ENCODE measurements at places on chromosomes 16 and 17. TPM values are rescaled to one million over a fixed set of nuclear protein-coding genes. Genes with fewer than 3 reads are reported as not detected.

The HBZ gene
- polyA plus RNA-seq, result not detected

The KRTAP2-1 gene
- polyA plus RNA-seq, result not detected

The SDR42E2 gene
- not detected for polyA plus RNA-seq

- H3K27ac ChIP-seq, result no peak overlapping the region
- no peaks in the 10 kb centered on the region for H3K27me3 ChIP-seq
- H3K4me1 ChIP-seq, result peaks cover 5% of the 10 kb centered on the region
- no peak for DNase-seq
- no peak overlapping the region for H3K4me3 ChIP-seq
Observed at GRCh38 chr17:19316761-19317358, 45.7 kb downstream of the B9D1 start.

GRCh38 chr16:35208001-35208935 is 1748.9 kb downstream of the TP53TG3F start:
- no peak overlapping the region for H3K4me3 ChIP-seq
- no peak for DNase-seq
- no peak overlapping the region for H3K27ac ChIP-seq
- H3K4me1 ChIP-seq, result no peaks in the 10 kb centered on the region

DNA sequence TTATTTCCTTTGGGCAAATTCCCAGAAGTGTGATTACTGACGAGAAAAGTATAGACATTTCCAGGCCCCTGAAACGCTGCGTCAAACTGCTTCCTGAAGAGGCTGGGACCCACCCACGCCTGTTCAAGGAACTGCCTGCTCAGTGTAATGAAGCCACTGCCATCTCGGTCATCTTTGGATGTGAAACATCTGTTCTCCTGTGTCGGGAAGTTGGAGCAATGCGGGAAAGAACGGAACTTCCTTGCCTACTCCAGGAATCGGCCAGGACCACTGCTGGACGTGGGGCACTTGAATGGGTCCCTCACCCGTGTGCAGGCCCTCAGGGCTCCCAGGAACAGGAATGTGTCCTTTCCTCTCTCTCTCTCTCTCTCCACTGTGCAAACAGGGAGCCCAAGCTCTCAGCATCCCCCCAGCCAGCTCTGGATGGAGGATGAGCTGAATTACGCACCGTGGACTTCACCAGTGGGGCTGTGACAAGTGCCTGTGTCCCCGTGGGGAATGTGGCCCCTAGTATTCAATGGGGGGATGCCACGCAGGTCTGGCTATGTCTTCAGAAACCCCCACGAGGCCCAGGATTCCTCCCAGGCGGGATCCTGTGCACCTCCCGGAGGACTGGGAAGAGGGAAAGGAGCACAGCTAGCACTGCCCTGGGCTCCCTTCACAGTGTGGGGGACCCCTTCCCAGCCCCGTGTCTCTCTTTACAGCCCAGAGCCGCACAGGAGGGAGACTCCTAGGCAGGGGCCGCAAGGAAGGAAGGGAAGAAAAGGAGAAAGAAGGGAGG is 18.3 kb upstream of the LITAF start:
- H3K4me3 ChIP-seq, result no peak overlapping the region
- no peaks in the 10 kb centered on the region for H3K36me3 ChIP-seq
- no peak overlapping the region for H3K27ac ChIP-seq
- H3K27me3 ChIP-seq, result no peaks in the 10 kb centered on the region
- DNase-seq, result peak; percentile 76

- no peaks in the 10 kb centered on the region for H3K27me3 ChIP-seq
- no peaks in the 10 kb centered on the region for H3K36me3 ChIP-seq
- H3K27ac ChIP-seq, result peak overlapping the region; percentile 57
- peaks cover 9% of the 10 kb centered on the region for H3K4me1 ChIP-seq
Observed at GRCh38 chr17:43556292-43556691, 10.2 kb upstream of the ETV4 start.

DNA sequence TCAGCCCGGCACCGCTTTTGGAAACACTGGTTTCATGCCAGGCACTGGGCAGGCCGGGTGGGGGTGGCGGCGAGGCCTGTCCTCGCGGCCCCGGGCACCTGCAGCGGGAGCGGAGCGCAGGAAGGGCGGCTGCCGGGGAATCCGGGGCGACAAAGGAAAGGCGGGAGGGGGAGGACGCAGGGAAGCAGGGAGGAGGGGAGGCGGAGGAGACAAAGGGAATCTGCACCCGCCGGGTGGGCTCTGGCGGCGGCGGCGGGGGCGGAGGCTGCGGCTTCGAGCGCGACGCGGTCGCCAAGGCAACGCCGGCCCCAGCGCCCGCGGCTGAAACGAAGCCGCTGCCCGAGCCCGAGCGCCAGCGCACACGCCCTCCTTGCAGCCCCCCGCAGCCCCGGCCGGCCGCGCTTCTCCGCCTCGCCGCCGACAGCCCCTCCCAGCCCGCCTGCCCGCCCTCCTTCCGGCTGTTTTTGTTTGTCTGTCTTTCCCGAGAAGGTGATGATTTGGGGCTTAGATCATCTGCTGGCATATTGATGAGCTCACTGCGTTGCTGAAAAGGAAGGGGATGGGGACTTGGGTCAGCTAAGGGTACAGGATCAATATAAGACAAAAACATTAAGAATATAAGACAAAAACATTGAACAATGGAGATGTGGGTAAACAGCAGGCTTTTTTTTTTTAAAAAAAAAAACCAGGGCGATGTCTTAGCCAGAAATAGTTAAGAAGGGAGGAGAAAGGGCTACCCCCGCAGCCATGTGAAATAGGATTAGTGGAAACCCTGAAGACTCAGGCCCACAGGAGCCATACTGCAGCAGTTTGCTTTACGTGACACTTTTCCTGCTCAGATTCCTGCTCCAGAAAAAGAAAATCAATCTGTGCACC is 32.7 kb downstream of the CDK5R1 start:
- no peaks in the 10 kb centered on the region for H3K36me3 ChIP-seq
- no peaks in the 10 kb centered on the region for H3K27me3 ChIP-seq
- peak overlapping the region; percentile 70 for H3K4me3 ChIP-seq
- peak; percentile 57 for DNase-seq

DNA sequence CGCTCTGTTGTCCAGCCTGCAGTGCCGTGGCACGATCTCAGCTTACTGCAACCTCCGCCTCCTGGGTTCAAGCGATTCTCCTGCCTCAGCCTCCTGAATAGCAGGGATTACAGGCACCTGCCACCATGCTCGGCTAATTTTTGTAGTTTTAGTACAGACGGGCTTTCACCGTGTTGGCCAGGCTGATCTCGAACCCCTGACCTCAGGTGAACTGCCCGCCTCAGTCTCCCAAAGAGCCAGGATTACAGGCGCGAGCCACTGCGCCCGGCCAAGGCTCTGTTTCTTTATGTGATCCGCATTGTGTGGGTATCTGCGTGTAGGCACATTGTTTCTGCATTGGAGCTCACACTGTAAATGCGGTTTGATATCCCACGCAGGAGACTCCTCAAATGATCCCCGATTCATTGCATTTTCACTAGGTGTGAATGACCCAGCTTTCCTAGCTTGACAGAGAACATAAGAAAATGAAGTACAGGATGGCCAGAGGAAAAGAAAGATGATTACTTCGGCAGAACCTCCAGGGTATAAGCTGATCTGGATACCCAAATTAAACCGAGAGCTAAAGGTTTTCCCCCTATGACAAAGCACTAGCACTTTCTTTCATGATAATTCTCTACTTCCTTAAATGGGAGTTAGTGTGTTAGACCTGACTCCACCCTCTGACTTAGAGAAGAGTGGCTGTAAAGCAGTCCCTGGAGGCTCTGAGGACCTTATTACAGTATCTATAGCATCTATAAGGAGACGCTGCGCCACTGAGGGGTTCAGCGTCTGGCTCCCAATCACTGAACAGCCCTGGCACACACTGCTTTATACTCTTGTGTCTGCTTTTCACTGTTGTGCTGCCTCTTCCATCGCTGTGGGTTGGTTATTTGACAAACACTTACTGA is 17.3 kb downstream of the COTL1 start:
- DNase-seq, result peak; percentile 40
- peaks cover 46% of the 10 kb centered on the region for H3K4me1 ChIP-seq
- no peaks in the 10 kb centered on the region for H3K27me3 ChIP-seq

DNA sequence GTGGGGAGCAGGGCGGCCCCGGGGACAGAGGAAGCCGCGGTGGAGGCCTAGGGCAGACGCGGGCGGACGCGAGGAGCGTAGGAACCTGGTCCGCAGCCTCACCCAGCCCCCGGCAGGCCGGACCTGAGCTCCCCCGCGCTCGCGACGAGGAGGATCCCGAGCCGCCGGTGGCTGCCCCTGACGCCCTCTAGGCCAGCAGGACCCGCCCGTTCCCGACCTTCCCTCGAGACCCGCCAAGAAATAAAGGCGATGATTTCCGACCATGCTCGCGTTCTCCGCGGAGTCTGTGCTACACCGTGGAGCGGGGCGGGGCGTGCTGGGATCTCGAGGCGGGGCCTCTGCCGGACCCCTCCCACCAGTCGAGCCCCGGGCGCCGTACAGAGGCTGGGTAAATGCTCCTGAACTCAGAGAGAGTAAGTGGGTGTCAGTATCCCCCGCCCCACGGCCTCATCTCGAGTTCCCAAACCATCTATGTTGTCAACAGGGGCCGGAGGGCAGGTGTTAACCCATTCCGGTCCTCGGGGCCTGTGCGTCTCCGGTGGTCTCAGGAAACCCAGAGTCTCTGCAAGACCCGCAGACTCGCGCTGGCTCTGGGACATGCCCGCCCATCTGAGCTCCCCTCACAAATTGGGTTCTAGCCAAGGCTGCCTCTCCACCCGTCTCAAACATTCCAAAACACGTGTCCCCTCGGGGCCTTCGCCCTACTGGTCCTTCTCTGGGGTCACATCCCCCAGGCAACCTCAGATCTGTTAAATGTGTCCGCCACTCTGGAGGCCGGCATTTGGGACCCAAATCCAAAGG is 13.7 kb downstream of the SYCE1L start:
- no peak overlapping the region for H3K27ac ChIP-seq
- H3K36me3 ChIP-seq, result no peaks in the 10 kb centered on the region
- peak; percentile 58 for DNase-seq
- 0 out of 2 replicates have a peak, but pooled peaks cover 3% of the 10 kb centered on the region for H3K4me1 ChIP-seq

- H3K27ac ChIP-seq, result no peak overlapping the region
- H3K4me3 ChIP-seq, result no peak overlapping the region
- H3K27me3 ChIP-seq, result no peaks in the 10 kb centered on the region
- no peaks in the 10 kb centered on the region for H3K36me3 ChIP-seq
Observed at GRCh38 chr16:61128545-61129323, 907.5 kb downstream of the CDH8 start.
